Left colon (tissue), 2 donors: ENCODE measurements at places on chromosomes 1 and 21. TPM values are rescaled to one million over a fixed set of nuclear protein-coding genes. Genes with fewer than 3 reads are reported as not detected.

NBPF3 gene
- 4.4 TPM for total RNA-seq

DNA sequence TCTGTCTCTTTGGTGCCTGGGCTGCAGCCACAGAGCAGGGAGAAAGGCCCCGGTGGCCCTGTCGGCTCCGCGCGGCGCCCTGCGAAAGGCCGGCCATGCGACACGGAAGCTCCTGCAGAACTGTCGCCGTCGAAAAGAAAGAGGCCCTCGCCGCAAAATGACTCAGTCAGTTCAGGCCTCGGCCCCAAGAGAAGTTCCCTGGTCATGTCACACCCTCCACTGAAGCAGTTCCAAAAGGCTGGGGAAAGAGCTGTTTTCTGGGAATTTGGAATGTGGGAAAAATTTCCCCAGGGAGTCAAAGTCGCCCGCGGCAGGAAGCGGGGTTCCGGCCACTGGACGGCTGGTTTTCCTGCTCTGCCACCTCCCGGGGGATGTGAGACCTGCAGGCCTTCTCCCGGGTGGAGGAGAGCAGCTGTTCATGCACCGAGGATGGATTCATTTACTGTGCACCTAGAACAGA lies 115.8 kb upstream of the ZNF678 start:
- DNase-seq: peak; percentile 46

DNA sequence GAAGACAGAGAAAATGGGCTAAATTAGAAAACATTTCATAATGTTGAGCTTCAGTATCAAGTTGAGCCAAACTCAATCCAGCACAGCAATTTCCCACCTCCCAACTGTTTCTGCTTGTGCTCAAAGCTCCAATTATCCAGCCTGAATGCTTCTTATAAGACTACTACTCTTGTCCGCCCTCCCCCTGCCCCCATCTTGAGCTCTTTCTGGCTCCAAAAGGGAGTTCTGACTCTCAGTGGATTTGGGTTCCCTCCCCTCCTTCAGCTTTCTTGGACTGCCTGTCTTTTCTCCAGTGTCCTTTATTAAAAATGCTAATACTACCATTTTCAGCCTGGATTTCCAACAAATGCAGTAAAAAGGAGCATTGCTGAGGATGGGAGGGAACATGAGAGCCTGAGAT lies 174.8 kb downstream of the ASTN1 start:
- no peak for DNase-seq

DNA sequence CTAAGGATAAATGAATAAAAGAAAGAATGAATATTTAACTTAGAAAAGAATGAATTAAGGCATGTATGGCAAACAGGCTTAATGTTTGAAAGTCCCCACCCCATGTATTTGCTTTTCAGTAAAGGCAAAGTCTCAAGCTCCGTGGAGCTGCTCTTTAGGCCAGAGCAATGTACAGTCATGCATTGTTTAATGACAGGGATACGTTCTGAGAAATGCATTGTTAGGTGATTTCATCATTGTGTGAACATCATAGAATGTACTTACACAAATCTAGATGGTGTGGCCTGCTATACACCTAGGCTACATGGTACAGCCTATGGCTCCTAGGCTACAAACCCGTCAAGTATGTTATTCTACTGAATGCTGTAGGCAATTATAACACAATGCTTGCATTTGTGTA lies 51.6 kb upstream of the SPATA6 start:
- DNase-seq: no peak

DNA sequence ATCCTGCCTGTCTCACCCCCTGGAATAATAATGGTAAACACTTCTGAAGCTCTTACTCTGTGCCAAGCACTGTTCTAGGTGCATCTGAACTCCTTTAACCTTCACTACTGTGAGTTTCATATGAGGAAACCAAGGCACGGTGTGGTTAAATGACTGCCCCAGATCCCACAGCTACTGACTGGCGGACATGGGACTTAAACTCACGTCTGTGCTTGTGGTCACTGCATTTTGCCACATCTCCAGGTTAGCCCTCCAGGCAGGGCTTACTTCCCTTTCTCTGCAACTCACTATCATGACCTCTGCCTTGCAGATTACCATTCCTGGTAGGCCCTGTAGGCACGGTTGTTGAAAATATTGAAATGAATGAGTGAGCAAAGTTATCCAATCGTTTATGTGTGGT lies 83.4 kb downstream of the ADSS2 start:
- DNase-seq: no peak

DNA sequence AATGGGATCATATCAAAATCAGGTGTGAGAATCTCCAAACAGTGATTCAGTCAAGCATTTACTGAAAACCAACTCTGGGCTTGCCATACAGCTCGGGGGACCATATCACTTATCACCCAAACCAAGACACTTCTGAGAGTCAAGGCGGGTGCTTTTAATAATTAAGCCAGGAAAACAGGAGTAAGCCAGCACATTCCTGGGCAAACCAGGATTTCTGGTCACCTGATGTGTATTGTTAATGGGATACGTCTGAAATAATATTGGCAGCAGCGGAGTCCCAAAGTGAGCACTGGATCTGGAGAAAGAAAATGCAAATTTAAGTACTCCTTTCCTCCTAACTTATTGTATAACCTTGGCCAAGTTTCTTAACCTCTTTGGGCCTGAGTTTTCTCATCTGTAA lies 17.6 kb downstream of the OSCP1 start:
- no peak for DNase-seq

GRCh38 chr1:153613406-153613805 lies 469 bp upstream of the S100A16 start:
- no peak for DNase-seq

DNA sequence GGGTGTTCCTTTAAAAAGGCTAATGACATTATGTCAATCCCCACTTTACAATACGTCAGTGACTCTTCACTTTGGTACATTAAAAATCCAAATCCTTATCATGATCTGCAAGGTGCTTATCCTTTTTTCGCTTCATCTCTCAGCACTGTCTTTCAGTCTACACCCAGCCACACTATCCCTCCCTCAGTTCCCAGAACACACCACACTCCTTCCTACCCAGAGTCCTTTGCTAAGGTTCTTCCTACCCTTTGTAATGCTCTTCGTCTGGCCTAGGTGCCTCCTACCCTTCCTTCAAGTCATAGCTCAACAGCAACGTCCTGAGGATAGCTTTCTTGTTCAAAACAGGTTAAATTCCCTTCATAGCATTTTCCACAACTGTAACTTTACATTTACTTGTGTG lies 152.6 kb downstream of the RERE start:
- DNase-seq: no peak

CASZ1 gene
- total RNA-seq: 63.8 TPM

GRCh38 chr21:44697811-44698734 lies 1.1 kb downstream of the KRTAP10-12 start:
- DNase-seq: no peak

HAO2 gene
- not detected for total RNA-seq

- DNase-seq: no peak
These were observed 381.0 kb upstream of the VAMP3 start for GRCh38 chr1:7389906-7390603.

DNA sequence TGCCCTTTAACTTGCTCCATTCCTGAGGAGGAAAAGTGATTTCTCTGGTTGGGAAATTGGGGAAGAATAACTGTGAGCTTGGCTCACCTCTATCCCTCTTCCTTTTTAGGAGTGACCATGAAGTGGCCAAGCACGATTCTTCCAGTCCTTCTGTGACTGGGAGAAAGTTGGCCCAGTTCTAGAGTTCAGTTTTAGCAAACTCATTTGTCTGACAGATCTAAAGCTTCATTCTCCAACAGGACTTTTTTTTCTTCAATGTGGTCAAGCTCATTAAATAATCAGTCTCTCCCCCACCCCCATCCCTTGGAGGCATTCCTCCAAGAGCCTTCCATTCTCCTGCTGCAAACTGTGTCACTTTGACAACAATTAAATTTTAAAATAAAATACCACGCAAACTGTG lies 6.4 kb upstream of the AGL start:
- DNase-seq: no peak

BCAN gene
- total RNA-seq: not detected

DNA sequence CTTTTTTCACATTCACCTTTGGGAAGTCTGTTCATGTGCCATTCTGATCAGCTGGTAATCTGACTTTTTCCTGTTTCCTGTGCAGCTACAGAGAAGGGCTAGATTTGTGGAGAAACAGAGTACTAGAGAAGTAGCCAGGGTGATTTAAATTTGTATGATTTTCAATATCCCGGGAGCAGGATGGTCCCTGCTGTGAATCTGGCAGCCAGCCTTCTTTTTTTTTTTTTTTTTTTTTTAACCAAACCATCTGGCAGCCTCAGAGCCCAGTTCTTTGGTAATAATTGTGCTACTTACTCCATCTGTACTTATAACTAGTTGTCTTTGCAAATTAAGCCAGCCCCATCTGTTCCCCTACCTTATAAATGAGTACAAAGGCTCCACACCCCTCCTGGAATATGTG lies 248.6 kb upstream of the DEPDC1 start:
- no peak for DNase-seq

GRCh38 chr1:86239490-86239889 lies 82.9 kb upstream of the COL24A1 start:
- DNase-seq: no peak

MTX1 gene
- total RNA-seq: 46.4 TPM

DNA sequence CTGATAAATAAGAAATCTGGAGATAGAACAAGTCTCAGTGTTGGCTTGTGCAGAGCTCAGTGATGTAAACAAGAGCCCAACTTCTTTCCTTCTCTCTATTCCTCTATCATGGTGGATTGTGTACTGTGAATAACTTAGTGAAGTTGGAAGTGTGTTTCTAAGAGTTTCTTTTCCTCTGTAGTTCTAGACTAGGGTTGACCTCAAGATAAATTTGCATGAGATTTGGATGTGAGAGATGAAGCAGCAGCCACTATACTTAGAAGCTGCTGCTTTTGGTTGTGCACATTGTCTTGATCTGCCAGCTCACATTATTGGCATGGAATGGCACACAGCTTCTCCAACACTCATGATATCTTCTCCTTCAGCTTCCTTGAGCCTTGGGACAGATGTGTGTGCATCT lies 198.9 kb upstream of the ZP4 start:
- no peak for DNase-seq

- no peak for DNase-seq
These were observed 2.3 kb upstream of the CCSAP start for GRCh38 chr1:229344937-229345684.

GRCh38 chr1:1624443-1625403 lies 7.2 kb upstream of the MMP23B start:
- peak; percentile 18 for DNase-seq
